ENCODE measurements at places on chromosomes 5 and 9.

DNA sequence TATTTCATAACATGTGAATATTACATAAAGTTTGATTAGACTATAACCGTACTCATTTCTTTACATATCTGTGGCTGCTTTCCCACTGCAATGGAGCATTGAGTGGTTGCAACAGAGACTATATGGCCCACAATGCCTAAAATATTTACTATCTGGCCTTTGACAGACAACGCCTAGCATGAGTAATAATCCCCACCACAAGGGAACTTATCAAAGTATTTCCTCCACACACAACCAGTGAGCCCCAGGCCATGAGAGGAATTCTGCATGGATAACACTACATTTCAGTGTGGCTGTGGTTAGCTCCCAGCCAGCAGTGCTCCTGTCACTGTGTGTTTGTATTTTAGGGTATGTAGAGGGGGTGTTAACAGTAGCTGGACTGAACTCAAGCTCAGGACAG lies 54.8 kb downstream of the FAM81B start:
- DNase-seq = no peak

DNA sequence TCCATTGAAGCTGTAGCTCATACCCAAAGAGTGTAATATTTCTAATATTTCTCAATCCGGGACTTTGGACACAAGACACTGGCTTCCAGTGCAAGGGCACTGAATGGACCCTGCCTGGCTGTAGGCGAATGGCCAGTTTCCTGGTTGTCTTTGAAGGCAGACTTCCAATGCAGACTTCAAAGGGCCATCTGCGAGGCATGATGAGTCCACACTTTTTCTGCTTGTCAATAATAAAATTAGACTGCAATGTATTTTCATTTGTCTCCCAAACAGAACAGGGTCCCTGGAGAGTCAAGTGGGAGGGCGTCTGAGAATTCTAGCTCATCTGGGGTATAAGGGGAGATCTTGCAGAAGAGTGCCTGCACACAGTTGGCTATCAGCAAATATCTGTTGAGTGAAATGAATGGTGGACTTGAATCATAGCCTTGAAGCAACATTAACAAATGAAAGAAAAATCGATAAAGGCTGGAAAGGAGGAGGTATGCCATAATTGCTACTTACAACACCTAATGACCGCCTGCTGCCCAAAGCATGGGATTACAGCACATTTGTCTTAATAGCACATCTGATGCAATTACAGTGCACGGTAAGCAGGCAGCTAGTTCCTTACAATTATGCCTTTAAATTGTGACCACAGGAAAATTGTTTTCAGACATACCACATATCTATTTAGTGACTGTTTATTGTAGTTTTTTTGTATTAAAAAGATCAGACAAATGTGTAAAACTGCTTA lies 137.5 kb downstream of the ARHGEF28 start:
- no peak for DNase-seq

- no peak for DNase-seq
Measured at GRCh38 chr5:87347272-87347671, 65.5 kb downstream of the CCNH start.

DNA sequence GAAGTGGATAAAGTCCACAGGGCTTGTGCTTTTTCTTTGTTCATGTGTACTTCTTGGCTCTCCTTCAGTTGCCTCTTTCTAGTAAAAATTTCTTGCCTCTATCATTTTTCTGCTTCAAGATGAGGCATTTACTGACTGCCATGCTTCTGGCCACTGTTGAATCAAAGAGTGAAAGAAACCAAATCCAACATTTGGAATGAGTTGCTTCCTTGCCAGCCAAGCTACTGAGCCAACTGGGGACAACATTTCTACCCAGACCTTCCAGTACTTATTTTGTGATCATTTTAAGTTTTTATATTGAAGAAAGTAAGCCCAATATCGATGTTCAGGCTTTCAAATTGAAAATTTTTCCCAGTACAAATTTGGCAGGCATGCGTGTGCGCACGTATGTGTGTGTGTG lies 73.2 kb downstream of the SNCAIP start:
- DNase-seq = no peak

GRCh38 chr5:53303105-53303504 lies 177.3 kb upstream of the FST start:
- DNase-seq = no peak

DNA sequence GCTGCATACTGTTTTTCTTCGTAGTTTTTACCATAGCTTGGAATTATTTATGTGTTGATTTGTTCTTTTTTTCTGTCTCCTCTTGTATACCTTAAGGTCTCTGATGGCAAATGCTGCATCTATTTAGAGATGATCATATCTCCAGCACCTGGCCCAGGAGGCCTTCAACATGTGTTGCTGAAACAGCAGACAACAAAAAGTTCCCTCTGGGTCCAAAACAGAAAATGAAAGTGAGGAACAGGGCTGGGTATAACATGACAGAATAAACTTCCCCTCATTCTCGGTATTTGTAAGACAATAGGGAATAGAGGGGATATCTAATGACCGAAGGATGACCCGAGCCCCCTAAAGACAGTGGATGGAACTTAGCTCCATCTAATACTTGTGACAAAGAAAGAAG lies 22.7 kb upstream of the PCSK1 start:
- DNase-seq = no peak

DNA sequence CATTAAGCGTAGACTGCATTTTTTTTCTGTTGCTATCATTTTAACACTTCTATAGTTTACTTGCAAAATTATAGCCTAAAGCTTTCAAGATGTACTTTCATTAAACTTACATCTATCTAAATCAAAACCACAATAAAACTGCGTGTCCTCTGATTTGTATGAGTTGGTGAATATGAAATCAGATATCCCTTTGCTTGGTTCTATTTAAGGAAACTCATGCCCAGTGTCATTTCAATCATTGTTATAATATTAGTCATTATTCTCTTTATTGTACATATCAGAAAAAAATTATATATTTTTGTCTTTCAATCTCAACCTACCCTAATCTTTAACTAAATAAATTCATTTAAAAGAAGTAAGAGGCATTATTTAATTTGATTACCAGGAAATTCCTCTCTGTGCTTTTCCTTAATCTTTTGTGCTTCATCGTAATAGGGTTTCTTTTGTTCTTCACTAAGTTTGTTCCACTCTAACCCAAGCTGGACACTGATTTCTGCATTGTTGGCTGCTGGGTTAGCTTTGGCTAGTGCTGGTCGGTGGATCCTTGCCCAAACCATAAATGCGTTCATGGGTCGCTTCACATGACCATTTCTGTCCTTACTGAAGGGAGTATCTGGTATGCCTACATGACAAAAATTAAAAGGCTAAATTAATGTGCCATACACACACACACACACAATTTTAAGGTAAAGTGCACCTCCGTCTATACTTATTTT lies 3.8 kb downstream of the SOX30 start:
- DNase-seq = no peak

- DNase-seq = no peak
Measured at GRCh38 chr5:78776637-78777036, 128.1 kb upstream of the LHFPL2 start.

GRCh38 chr5:96235008-96235910 lies 197.8 kb downstream of the PCSK1 start:
- no peak for DNase-seq

- DNase-seq = no peak
Measured at GRCh38 chr5:31783731-31784130, 144.8 kb downstream of the PDZD2 start.

GRCh38 chr5:136054142-136055019 lies 25.6 kb downstream of the TGFBI start:
- no peak for DNase-seq

- DNase-seq = no peak
Measured at GRCh38 chr5:36928947-36929346, 52.4 kb downstream of the NIPBL start.

Data from DND-41 (cell line).